ENCODE measurements at places on chromosomes 7 and 10.

- no peak for DNase-seq
Measured at GRCh38 chr7:140673774-140674155, 1.0 kb downstream of the ADCK2 start.

DNA sequence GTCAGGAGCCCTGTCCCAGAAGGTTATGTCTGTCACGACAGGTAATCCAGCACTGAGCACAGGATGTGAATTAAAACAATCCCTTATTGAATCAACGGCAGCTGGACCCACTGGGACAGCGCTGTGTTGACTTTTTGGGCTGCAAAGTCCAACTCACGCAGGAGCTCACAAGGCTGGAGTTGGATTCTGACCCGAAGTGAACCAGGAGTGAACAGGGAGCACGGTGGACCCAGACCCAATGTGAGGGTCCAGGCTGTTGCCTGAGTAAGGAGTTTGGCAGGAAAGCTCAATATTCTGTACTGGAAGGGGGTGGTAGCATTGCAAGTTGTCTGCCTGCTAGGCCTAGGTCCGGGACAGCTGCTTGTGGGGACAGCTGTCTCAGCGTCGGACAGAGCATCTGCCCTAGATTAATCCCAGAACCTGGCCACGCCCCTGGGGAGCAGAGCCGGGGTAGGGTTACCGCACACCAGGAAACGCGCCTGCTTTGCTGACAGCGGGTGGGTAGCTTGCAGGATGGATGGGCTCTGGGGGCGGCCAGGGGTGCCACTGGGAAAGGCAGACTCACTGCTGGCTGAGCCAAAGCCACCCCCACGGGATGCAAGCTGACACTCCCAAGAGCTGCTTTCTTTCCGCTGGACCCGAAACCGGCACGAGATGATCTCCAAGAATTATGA, 24.0 kb downstream of the COL26A1 start:
- no peak for DNase-seq

DNA sequence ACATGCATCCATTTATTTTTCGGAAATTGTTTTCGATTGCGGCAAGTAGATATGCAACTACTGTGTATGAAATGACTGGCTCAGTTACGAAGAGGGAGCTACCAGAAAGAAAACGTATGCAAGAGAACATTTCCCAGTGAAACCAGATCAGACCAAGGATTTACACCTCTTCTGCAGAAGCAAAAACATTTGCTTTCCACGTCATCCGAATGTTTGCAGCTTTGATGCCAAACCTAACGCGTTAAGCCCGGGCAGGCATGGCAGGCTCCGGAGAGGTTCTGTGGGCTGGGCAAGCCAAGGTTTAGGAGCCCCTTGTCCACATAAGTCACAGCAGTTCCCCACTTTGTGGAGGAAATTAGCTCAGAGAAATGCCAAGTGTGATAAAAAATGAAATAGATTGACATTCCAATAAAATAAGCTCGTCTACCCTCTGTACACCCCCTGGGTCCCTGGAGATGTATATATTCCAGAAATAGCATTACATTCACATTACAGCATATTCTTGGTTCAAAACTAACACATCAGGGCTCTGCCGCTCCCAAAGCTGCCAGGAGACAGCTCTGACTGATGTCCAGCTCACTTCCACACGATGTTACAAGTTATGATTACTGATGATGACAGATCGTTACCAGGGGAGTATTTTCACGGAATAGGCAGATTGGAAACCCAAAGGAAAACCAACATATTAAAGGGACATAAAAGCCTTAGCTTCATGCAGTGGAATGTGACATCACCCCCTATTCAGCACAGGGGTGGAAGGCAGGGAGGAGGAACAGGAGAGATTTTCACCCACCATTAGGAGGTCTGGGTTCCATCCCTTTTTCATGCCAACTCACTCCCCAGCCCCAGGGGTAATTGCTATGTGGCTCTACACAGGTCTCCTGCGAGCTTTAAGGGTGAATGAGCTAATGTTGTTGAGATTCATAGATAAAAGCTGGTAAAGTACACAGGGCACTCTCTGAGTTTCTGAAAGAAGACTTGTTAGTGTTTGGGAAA, 81.5 kb downstream of the LYZL1 start:
- no peak for DNase-seq

- DNase-seq, result no peak
Measured at GRCh38 chr7:130560972-130561371, 69.1 kb downstream of the MEST start.

DNA sequence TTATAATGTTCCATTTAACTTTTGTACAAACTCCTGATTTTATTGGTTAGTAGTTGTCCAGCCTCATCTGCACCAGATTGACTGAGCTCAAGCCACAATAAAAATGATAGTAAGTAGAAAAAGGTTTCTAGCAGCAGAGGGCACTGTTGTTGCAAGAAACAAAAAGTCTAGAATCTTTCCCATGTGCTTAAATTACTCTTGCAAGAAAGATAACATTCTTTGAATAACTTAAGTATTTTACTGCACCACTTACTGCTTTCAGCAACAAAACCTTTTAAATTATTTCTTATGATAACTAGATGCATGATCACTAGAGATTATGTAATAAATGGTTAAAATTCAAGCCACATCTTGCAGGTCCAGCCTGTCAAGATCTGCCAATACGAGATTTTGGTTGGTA, 27.0 kb downstream of the LMOD2 start:
- DNase-seq, result no peak

- no peak for DNase-seq
Measured at GRCh38 chr10:12165999-12166775, 29.5 kb downstream of the NUDT5 start.

DNA sequence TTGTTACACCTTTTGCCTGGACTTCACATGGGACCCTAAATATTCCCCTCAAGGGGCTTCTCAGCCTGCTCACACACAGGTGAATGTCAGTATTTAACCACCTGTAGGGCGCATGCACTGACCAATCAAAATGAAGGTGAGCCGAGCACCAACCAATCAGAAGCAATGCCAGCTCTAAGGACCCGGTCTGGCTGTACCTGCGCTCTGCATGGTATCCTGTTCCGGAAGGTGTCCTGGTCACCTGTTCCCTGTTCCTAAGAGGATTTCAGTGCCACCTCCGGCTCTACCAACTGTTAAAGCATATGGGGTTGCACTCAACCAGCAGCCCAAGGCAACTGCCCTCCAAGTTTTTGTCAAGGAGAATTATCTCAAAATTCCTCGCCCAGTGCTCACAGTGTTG, 18.4 kb upstream of the CALN1 start:
- DNase-seq, result no peak

DNA sequence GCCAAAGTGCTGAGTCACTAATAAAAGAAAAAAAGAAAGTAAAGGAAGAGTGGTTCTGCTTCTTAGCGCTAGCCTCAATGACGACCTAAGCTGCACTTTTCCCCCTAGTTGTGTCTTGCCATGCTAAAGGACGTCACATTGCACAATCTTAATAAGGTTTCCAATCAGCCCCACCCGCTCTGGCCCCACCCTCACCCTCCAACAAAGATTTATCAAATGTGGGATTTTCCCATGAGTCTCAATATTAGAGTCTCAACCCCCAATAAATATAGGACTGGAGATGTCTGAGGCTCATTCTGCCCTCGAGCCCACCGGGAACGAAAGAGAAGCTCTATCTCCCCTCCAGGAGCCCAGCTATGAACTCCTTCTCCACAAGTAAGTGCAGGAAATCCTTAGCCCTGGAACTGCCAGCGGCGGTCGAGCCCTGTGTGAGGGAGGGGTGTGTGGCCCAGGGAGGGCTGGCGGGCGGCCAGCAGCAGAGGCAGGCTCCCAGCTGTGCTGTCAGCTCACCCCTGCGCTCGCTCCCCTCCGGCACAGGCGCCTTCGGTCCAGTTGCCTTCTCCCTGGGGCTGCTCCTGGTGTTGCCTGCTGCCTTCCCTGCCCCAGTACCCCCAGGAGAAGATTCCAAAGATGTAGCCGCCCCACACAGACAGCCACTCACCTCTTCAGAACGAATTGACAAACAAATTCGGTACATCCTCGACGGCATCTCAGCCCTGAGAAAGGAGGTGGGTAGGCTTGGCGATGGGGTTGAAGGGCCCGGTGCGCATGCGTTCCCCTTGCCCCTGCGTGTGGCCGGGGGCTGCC, at the start of gene IL6:
Gene IL6 (plus strand): TSS at position 294 of the 807 bp plus-strand sequence. CDS start 63 bp downstream, at position 357.
- no peak for DNase-seq

DNA sequence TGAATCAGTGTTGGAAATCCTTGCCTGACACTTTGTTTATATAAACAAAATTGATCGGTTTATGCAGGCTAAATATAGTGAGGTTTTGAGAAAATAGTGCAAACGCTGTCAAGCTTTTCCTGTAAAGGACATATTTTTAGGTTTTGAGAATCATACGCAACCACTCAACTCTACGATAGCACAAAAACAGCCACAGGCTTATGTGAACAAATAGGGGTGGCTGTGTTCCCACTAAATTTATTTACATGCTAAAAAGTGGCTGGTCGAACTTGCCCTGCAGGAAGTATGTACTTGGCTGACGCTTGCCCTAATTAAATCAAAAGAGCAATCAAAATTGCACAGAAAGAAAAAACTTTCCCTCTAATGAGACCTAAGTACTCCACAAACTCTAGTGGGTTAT, 234.7 kb upstream of the CACNA2D1 start:
- no peak for DNase-seq

DNA sequence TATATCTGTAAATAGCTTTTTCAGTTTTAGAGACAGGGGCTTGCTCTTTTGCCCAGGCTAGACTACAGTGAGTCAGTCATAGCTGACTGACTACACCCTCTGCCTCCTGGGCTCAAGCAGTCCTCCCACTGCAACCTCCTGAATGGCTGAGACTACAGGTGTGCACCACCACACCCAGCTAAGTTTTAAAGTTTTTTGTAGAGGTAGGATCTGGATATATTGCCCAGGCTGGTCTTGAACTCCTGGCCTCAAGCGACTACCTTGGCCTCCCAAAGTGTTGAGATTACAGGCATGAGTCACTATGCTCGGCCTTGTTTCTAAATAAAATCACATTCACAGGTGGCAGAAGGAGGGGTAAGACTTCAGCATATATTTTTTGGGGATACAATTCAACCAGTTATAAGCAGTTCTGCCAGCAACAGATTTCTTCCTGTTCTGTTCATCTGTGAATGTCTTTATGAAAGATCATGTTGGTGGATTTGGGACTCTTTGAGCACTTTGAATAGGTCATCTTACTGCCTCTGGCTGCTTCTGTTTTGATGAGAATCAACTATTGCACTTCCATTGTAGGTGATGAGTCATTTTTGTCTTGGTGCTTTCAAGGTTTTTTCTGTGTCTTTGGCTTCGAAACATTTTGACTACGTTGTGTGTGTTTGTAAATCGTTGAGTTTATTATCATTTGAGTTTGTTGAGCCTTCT, 15.7 kb downstream of the RBM33 start:
- no peak for DNase-seq

- DNase-seq, result no peak
Measured at GRCh38 chr10:93775356-93775755, 17.6 kb downstream of the LGI1 start.

DNA sequence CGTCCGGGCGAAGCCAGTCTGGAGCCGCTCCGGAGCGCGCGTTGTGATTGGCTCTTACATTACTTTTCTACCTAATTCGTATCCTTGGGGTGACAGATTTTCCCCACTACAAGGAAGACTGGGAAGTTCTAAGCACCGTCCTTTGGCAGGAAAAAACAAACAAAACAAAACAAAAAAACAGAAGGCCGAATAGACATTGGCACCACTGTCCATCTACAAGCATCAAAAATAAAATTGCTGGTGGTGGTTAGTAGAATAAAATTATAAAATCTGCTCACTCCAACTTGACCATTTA, 651 bp upstream of the SKAP2 start:
- no peak for DNase-seq

Data from stimulated activated CD4-positive, alpha-beta T cell treated with anti-CD3 and anti-CD28 coated beads, Interleukin-12 subunit alpha, Interleukin-12 subunit beta, amount 100 ng/mL, for 24 hours (primary cell).